ENCODE measurements at places on chromosomes 1 and 21.

DNA sequence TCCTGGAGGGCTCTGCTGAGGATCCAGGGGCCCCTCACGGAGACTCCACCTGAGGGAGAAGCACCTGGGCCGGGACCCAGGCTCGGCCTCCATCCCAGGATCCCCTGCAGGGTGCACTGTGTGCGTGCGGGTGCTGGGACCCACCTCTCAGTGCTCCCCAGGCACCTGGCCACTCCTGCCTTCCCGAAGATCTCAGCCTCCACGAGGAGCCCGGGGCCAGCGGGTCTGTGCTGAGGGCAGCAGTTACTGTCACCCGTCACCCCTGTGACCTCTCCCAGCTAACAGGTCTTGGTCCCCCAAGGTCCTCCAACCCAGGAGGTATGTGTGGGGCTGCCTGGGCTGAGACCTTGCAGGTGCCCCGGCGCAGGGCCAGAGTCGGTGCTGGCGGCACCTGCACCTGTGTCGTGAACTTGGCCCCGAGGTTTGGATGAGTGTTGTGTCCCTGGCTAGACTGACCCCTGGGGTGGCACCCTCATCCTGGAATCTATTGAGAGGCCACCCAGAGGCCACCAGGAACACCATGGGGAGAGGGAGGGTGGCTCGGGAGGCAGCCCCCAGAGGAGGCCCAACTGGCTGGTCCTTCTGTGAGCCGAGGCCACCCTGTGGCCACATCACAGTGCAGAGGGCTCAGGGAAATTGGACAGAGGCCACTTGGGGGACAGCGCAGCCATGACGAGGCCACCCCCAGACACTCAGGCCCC, 17.7 kb downstream of the MORN1 start:
- no peak for DNase-seq

DNA sequence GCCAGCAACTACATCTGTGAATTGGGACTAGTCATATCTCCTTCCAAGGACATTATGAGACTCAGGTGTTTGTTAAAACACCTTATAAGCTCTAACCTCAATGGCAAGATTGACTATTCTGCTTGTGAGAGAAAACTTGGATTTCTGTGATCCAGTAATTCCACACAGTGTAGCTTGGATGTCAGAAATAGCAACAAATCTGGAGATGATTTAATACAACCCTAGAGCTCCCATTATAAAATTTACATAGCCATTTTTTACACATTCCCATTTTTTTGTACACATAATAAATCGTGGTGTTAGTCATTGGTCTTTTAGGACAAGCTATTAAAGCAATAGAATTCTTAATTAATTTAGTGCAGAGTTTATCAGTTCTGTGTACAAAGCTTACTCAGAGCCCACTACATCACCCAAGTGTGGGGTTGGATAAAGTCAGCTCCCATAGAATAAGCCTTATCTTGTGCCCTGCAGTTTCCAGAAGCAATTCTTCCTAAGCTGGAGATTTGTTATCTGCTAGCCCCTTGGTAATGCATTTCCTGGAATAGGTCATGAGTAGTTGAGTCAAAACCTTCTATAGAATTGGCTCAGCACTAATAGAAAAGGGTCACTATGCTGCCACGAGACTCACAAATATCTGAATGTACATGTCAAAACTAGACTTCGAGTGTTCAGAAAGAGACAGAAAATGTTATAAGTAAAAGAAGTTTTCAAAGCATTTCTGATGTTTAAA, 434.0 kb upstream of the RUNX1 start:
- no peak for DNase-seq

GRCh38 chr1:63366908-63367214, 566 bp upstream of the ALG6 start:
- DNase-seq = no peak

DNA sequence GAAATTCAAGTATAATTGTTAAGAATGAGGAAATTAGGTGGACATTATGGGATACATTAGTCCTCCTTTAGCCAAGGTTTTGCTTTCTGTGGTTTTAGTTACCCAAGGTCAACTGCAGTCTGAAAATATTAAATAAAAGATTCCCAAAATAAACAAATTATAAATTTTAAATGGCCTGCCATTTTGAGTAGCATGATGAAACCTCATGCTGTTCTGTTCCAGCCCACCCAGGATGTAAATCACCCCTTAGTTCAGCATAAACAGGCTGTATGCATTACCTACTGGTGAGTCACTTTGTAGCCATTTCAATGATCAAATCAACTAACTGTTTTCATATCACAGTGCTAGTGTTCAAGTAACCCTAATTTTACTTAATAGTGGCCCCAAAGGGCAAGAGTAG, 132.5 kb upstream of the LYPLAL1 start:
- DNase-seq = no peak

DNA sequence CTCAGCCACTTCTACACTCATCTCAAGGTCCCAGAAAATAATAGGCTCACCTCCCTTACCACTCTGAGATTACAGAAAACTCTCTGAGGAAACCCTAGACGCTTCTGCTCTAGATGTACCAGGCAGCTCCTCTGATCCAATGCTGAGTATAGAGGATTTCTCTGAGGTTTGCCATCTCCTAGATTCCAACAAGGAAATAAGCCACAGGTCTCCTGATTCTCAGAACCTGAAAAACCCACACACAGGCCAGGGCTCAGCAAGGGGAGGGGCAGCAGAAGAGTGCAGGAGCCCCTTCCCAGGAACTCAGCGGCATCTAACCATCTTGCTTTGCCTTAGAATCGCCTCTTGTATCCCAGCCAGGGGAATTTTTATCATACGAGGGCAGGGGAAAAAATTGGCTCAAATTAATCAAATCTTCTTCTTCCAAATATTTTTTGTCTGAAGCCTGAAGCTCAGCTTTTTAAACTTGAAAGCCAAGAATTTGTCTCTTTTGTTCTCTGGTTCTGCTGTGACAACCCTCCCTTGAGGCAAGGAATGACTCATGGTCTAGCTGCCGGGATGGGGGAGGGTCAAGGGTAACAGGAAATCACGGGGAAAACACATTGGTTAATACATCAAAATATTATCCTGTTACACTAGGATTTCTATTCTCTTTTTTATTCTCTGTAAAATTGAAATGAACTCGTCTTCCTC, 30.8 kb downstream of the GORAB start:
- DNase-seq = peak; percentile 83

DNA sequence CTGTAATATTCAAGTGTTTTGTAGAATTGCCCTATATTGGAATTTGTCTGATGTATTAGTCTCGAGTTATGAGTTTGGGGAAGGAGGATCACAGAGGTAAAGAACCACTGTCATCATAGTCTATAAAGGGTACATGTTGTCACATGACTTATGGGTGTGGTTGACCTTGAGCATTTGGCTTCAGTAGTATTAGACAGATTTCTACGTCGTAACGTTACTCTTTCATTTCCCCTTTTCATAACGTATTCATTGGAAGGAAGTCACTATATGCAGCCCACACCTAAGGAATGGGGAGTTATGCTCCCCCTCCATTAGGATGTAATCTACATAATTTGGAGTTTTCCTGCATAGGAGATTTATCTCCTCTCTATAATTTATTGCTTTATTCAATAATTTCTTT, 110.1 kb upstream of the VAV3 start:
- peak; percentile 90 for DNase-seq

- DNase-seq = no peak
Observed at GRCh38 chr1:174812656-174813055, 187.1 kb upstream of the CACYBP start.

- no peak for DNase-seq
Observed at GRCh38 chr1:245016700-245017099, 138.1 kb upstream of the KIF26B start.

DNA sequence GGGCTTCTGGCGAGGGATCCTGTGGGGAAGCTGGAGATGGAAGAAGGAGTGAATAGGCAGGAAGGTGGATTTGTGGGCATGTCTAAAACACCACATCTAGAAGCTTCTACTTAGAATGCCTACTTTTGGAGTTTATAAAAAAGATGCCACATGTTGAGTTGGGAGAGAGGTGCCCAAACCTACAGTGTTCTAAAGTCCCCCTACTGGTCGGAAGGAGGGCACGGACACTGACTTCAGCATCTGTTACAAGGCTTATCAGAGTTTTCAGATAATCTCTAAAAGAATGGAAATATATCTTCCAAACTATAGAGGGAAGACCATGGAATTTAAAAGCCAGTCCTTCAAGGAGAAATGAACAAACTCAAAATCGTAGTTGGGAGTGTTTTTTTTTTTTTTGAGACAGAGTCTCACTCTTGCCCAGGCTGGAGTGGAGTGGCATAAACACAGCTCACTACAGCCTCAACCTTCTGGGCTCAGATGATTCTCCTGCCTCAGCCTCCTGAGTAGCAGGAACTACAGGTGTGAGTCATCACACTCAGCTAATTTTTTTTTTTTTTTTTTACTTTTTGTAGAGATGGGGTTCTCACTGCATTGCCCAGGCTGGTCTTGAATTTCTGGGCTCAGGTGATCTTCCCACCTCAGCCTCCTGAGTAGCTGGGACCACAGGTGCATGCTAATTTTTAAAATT, 14.8 kb downstream of the IBA57 start:
- no peak for DNase-seq

DNA sequence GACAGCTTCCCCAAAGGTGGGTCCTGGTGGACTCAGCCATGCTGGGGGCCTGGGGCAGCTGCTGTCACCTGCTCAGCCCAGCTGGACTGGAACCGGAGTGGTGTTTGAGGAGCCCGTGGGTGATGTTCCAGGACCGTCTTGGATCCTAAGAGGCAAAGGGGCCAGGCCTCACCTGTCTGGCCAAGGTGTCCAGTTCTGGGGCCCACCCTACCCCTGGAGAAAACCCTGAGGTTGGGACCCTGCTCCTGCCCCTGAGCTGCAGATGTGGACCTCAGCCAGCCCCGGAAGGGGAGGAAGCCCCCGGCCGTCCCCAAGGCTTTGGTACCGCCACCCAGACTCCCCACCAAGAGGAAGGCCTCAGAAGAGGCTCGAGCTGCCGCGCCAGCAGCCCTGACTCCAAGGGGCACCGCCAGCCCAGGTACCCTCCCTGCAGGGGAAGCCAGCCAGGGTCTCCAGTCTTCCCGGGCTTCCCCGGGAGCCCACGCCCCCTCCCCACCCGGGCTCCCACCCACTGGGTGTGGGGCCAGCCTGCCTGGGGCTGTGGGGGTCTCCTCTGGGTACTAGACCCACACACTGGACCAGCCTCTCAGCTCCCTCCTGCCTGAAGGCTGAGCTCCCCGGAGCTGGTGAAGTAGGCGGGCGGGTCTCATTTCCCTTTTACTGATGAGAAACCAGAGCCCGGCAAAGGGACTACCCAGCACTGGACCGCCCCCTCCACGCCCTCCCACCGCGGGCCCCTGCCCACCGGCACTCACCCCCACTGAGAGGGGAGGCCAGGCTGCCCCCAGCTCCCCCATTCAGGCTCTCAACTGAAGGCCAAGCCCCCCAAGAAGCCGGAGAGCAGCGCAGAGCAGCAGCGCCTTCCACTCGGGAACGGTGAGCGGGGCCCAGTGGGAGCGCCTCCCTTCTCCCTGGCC, 1.3 kb downstream of the AIRE start:
- peak; percentile 42 for DNase-seq

DNA sequence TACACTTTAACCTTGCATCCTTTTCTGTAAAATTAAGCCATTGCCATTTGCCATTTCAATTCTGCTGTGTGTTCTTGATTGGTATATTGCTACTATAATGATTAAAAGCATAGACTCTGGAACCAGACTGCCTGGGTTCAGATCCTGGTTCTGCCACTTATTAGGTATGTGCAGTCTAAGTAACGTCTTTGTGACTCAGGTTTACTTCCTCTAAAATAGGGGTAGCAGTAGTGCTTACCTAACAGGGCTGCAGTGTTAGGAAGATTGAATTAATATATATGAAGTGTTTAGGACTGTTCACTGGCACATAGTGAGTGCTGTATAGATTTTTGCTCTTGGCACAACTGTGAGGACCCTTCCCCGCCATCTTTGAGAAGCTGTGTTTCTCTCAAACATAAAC, 4.4 kb downstream of the CDC42 start:
- peak; percentile 34 for DNase-seq

DNA sequence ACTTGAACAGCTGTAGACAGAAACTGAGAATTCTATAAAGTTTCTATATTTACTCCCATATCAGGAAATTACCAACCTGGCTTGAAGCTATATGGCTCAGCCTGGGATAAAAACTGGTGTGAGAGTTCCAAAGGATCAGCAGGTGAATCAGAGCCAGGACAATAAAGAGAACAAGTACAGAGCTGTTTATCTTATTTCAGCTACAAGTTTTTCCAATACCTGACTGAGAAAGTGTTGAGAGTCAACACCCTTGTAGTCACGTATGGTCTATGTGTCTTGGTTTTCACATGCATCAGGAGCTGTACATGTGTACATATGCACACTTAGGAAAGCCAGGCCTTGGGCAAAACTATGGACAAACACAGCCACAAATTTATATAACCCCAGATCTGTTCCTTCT, 40.7 kb upstream of the CXADR start:
- no peak for DNase-seq
